Stimulated activated CD8-positive, alpha-beta memory T cell treated with anti-CD3 and anti-CD28 coated beads, Interleukin-4, amount 100 ng/mL, for 1 hour (primary cell): ENCODE measurements at places on chromosomes 6 and 20.

DNA sequence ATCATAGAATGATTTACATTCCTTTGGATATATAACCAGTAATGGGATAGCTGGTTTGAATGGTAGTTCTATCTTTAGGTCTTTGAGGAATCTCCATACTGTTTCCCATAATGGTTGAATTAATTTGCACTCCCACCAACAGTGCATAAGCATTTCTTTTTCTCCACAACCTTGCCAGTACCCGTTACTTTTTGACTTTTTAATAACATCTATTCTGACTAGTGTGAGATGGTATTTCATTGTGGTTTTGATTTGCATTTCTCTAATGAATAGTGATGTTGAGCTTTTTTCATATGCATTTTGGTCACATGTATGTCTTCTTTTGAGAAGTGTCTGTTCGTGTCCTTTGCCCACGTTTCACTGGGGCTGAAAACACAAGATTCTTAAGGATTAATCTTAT lies 107.3 kb downstream of the TINAG start:
- no peak for DNase-seq

DNA sequence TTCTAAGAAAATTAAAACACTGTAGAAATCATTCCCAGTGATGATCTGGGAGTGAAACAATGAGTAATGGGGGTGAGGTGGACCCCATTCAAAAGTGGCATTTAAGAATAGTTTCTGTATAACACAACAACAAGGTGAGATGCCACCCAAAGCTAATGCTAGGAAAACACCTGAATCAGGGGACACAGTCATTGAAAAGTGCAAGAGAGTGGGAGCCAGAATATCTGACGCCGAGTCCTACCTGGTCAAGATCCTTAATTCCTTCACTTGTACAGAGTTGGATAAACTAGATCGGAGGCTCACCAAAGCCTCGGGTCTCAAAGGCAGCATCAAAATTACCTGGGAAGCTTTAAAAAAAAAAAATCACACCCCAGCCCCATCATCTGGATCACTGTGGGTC lies 17.7 kb downstream of the TNFRSF21 start:
- no peak for DNase-seq

GRCh38 chr6:11227698-11228097 lies 4.8 kb downstream of the NEDD9 start:
- DNase-seq, result no peak

DNA sequence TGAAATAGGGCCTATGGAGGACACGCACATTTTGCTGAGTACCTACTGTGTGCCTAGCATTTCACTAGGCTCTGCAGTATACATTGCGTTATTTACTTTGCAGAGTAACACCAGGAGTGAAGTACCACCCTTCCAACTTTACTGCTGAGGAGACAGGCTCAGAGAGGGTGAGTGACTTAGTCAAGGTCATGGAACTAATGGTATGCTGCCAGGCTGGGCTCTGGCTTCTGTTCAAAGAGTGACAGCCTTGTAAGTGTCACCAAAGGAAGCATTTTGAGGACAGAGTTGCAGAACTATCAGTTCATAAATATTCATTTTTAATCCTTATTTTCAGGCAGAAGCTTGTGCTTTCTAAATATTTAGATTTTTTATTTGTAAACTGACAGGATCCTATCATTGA lies 754.9 kb upstream of the CHD6 start:
- no peak for DNase-seq

GRCh38 chr6:30019819-30020218 lies 41.2 kb upstream of the POLR1H start:
- no peak for DNase-seq

DNA sequence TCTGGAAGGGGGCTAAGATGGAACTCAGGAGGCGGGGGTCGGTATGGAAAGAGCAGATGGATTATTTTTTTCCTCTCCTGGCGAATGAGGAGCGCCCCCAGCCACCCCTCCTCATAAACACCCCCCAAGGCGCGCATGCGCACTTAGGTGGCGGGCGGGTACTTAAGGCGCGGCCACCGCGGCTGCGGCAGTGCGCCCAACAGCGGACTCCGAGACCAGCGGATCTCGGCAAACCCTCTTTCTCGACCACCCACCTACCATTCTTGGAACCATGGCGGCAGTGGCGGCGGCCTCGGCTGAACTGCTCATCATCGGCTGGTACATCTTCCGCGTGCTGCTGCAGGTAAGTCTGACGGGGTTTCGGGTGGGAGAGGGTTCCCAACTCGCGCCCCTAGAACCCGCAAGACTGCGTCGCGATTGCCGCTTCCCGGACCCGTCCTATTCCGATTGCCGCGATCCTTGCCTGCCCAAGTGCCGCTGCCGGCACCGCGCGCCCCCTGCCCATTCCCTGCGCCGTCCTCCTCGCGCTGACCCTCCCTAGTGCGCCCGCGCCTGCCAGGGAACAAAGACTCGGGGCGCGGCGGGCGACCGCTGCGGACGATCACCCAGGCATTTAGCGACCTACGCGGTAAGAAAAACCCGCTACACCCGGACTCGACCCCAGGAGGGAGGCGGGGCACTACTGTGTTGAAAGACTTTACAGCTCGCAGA lies at the start of gene NNAT:
Gene NNAT, plus strand, starts transcription at position 190 of the 711 bp plus-strand sequence. Its CDS starts 82 bp downstream, at position 272.
- no peak for DNase-seq

GRCh38 chr6:115882174-115882573 lies 178.5 kb downstream of the FRK start:
- DNase-seq, result no peak

- DNase-seq, result no peak
Measured at GRCh38 chr6:98324446-98324845, 509.9 kb upstream of the POU3F2 start.

DNA sequence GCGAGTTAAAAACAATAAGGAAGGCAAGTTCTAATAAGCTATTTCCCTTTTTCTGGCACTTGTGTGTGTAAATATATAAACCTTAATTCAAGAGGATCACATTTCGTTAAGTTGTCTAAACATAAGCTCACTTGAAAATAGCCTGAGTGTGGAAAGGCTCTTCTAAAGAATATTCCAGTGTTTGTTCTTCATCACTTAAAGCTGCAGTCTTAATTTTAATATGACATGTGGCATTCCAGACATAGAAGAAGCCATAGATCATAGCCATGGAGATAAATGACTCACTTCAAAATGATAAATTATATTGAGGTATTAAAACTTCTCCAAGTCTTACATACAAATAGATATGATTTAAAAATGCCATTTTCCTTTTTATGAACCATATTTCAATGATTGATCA lies 42.1 kb downstream of the IYD start:
- DNase-seq, result no peak

DNA sequence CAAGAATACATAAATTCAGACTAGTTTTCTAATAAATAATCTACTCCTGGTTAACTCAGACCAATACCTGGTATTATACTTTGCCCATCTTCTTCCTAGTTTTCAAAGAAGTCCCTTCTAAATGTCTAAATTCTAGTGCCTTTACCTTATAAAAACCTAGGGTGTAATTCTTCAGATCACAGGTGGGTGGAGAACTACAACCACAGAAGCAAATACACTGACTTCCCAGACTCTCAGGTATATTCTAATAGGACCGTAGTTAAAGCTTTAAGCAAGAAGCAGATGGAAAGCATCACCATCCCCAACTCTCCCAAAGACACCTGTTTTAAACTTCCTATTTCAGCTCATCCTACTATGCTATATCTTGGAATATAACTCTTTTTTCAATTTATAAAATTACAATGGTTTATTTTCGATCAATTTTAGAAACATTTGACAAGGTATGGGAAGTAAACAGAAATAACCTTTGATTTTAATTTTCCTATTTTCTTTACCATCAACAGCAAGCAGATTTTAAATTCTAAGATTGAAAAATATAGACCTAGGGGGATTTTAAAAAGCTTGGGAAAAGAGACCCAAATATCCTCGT lies 15.8 kb downstream of the MAN1A1 start:
- no peak for DNase-seq

- DNase-seq, result no peak
Measured at GRCh38 chr6:152636609-152637295, 410 bp downstream of the SYNE1 start.

- no peak for DNase-seq
Measured at GRCh38 chr6:37889051-37889450, 69.5 kb downstream of the ZFAND3 start.

- no peak for DNase-seq
Measured at GRCh38 chr20:24998631-24999445, 6.3 kb upstream of the APMAP start.

GRCh38 chr6:149079911-149080491 lies 237.5 kb upstream of the TAB2 start:
- no peak for DNase-seq

- DNase-seq, result no peak
Measured at GRCh38 chr6:148118244-148118643, 224.4 kb upstream of the SASH1 start.

DNA sequence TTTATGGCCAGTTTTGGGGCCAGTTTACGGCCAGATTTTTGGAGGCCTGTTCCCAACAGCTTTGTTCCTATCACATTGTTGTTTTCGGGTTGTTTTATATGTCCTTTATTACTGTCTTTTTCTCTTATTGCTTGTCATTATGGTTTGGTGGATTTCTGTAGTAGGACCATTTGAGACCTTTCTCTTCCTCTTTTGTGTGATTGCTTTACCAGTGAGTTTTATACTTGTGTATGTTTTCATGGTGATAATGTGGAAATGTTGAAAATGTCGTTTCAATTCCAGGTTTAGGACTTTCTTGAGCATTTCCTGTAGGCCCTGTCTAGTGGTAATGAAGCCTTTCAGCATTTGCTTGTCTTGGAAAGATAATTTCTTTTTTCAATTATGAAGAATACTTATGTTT lies 17.8 kb downstream of the HLA-B start:
- DNase-seq, result no peak

DNA sequence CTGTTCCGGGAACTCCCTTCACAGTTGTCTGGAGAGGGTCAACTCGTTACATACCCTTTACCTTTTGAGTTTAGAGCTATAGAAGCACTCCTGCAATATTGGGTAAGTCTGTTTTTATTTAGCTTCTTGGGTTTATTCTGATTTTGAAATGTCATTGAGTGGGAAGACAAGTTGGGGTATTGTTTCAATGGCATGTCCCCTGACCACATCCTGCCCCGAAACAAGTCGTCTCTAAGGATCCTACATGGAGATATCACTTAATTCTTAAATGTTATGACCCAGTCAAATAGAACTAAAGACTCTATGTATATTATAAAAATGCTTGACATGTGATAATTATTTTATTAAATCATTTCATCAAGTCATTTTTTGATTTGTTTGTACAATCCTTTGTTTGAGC lies 9.6 kb downstream of the MRS2 start:
- DNase-seq, result no peak

GRCh38 chr20:62685781-62686555 lies 22.7 kb upstream of the NTSR1 start:
- DNase-seq, result no peak

DNA sequence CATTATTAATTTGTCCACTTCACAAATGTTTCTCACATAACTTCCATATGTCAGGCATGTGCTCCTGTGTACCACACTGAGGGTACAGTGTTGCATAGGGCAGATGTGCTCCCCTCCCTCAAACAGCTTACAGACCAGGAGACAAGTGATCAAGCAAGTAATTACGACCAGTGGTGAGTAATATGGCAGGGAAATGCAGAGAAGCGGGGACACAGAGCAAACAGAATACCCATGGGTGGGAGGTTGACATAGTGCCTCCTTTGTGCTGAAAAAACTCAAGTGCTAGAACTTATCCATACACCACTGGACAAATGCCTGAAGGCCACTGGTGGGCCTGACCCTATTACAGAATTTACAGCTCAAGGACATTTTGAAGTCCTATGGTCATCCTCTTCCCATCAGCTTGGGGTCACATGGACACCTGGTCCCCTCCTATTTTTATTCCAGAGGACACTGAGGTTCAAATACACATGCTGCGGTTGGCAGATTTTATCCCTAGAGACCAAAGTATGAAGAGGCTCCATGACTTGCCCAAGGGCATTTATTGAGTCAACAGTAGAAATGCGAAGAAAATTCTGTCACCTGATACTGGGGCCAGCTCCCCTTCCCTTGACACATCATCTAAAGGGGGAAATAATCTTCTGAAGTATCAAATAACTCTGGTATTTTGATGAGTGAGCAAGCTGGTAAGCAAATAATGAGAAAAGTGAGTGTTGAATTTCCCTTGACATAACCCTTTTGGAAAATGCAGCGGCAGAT lies 116.6 kb downstream of the QRSL1 start:
- no peak for DNase-seq

GRCh38 chr6:157227202-157228166 lies 95.8 kb downstream of the TMEM242 start:
- DNase-seq, result no peak

- DNase-seq, result no peak
Measured at GRCh38 chr6:157822245-157823000, 623 bp upstream of the SNX9 start.

DNA sequence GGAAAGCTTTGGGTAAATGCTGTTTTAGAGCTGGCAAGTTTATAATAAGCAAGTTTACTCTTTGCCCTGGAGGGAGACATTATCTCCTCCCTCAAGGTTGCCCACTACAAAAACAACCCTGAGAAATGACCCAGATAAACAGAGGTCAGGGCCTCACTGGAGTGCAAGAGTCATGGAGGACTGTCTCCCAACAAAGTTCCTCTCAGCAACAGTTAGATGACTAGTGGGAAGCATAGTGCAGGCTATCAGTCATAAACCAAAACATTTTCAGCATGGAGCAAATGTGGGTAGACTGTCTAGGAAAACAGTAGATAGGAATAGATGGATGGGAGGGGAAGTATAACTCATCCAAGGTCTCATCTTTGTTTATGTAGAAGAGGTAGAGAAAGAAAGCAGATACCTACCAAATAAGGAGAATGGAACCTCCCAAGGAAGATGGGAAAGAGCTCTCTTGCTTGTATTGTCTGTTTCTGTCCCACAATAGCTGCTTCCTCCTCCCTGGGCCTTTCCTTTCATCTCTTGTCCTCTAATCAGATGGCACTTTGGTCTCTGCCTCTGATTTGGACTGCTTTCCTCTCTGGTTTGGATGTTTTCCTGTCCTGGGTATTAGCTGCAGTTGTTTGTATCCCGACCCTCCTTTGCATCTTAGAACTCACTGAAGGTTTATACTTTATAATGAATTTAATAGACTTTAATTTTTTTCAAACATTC lies 95.4 kb downstream of the WASF1 start:
- DNase-seq, result no peak

DNA sequence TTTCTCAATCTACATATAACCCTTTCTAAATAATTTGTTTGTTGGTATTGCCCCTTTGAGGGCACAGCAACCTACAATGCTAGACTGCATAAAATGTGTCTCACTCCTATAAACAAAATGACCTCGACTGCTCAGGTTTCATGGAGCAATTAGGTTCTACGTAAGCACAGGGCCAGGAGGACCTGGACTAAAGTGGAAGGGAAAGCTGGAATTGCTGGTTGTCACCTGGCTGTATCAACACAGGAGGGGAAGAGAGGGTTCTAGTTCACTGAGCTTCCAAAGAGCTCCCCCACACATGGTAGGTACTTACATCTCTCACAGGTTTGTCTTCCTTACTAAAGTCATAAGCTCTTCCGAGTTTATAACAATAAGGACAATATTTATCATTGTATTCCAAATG lies 51.0 kb downstream of the NCOA6 start:
- DNase-seq, result no peak

- no peak for DNase-seq
Measured at GRCh38 chr6:45710304-45710821, 305.3 kb downstream of the CLIC5 start.

- DNase-seq, result no peak
Measured at GRCh38 chr6:128558021-128558420, 37.6 kb upstream of the PTPRK start.
